Activated CD4-positive, alpha-beta T cell treated with anti-CD3 and anti-CD28 coated beads for 24 hours (primary cell): ENCODE measurements at places on chromosomes 6 and 20.

GRCh38 chr6:94269256-94269655 is 849.9 kb upstream of the EPHA7 start:
- no peak for DNase-seq

DNA sequence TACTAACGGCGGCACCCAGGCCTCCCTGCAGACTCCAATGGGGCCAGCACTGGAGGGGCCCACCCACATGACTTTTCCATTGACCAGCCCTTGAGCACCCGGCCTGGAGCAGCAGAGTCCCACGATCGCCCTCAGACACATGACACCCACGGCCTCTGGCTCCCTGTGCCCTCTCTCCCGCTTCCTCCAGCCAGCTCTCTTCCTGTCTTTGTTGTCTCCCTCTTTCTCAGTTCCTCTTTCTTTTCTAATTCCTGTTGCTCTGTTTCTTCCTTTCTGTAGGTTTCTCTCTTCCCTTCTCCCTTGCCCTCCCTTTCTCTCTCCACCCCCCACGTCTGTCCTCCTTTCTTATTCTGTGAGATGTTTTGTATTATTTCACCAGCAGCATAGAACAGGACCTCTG is 26.1 kb upstream of the FANCE start:
- DNase-seq = no peak

DNA sequence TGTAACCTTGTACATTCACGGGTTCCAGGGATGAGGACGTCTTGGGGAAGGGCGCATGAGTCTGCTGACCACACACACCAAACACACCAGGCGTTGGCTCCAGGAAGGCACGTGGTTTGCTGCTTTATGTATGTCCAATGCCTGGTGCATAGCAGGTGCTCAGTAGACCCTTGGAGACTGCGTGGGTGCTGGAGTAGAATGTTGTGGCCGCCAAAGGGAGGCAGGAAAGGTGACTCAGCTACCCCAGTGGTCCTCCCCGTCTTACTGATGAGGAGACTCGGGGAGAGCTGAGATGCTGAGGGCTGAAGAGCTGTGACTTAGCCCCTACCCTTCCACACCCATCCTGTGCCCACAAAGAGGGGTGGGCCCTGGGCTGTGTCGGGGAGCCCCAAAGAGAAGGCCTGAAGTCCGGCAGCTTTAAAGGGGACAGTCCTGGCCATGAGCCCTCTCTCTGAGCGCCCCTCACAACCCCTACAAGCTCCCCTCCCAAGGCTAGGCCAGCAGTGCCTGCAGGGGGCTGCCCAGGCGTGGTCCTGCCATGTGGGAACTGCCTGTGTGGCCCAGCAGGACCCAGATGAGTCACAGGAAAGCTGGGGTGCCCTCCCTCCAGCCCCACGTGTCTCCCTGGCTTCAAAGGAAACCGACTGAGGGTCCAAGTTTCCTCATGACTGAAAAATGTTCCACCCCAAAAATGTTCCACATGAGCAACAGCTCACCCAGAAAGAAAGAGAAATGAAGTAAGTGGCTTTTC is 28.0 kb upstream of the PTGIS start:
- DNase-seq = peak; percentile 64

DNA sequence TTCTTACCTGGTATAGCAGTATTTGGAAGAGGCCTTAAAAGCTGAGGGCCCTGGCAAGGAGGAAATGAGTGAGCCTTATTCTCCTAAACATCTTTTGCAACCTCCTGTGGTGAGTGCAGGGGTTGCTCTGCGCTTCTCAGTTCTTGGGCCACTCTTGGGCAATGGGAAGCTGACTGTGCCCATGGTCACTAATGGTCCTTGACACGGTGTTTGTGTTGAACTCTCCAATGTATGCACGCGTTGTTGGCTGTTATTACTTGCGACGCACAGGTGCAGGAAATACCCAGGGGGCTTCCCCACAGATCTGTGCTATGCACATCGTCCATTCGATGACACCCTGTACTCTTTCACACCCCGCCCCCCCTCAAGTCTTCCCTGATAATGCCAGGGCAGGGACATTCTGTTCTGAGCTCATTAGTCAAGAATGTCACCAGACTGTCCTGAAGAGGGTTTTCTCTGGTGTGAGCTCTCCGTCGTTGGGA is 79.7 kb downstream of the EDN1 start:
- no peak for DNase-seq

DNA sequence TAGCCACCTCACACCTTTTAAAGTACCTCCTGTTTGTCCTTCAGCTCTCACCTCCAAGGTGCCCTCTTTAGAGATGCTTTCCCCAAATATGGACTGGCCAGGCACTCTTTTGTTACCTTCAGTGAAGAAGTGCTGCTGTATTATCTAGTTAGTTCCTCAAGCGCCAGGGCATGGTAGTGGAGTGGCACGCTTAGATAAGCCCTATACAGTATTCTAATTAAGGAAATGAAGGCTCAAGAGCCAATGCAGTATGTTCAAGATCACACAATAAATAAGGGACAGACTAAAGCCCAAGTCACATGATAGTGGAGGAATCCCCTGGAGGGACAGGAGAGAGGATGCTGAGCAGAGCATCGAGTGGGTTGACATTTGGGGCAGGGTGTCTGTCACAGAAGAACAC is 28.5 kb upstream of the GFOD1 start:
- no peak for DNase-seq

DNA sequence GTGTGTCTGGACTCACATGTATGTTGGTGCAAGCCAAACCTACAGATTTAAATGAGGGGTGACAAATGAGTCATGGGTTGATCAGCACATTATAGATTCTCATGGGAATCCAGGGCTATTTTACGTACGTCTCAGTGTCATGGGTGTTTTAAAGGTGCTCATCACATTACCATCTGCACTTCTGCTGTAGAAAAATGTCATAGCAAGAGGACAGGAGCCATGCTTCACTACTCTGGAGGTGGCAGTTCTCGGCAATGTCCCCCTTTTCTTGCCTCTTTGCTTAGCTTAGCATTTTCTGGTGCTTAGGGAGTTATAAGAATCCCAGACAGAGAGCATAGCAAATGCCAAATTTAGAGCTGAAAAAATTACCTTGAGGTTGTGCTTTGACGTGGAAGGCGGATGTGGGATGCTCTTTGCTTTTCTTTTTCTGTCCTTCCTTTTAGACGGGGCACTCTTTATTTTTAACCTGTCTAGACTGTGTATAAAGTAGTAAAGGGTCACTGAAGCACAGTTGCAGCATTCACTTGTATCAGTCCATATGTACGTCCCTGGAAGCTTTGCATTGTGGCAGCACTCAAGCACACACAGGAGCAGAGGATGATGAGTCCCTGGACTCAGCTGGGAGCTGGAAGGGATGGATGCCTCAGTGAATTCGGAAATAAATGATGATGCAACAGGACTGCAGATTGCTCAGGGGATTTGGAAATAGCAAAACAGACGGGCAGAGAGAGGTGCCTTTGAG is 139.7 kb downstream of the SYNDIG1 start:
- DNase-seq = no peak

GRCh38 chr6:13146442-13146841 is 181.9 kb downstream of the TBC1D7 start:
- no peak for DNase-seq

DNA sequence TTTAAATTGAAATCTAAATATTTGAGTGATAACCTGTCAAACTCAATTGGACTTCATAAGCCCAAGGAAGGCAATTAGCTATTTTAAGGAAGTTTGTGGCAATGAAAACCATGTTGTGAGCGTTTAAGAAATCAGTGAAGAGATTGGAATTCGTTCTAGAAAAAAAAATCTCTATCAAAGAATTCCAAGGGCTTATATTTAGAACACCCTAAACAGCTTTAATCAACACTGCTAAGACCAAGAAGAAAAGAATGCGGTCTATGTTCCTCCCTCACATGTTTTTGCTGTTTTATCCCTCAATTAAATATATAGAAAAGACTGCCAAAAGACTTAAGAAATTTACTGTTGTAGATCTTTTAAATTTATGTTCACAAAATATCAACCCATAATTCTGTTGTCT is 16.6 kb upstream of the ABRACL start:
- no peak for DNase-seq

- no peak for DNase-seq
These were observed 680.4 kb upstream of the IMPG1 start for GRCh38 chr6:76752841-76753240.

GRCh38 chr20:10461495-10461894 is 26.4 kb downstream of the SLX4IP start:
- no peak for DNase-seq

GRCh38 chr6:45423111-45423823 is 45.5 kb upstream of the SUPT3H start:
- DNase-seq = no peak

DNA sequence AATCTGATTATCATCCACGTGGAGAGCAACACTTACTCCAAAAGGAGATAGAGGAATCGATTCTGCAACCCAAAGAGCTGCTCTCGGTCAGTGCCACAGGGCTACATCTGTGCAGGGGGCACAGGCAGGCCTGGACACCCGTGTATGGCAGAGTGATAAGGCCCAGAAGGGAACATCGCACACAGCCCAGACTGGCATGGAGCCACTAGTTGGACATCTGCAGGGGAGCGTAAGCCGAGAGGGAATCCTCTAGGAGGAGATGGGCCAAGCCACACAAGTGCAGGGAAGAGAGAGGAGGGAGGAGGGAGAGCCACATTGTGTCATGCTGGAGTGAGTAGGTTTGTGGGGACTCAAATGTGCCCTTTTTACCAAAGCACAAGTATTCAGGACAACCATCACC is 50.4 kb upstream of the ENTPD6 start:
- DNase-seq = no peak

GRCh38 chr6:45691426-45691825 is 313.7 kb upstream of the SUPT3H start:
- no peak for DNase-seq

GRCh38 chr20:14561741-14562221 is 224.4 kb upstream of the FLRT3 start:
- no peak for DNase-seq

DNA sequence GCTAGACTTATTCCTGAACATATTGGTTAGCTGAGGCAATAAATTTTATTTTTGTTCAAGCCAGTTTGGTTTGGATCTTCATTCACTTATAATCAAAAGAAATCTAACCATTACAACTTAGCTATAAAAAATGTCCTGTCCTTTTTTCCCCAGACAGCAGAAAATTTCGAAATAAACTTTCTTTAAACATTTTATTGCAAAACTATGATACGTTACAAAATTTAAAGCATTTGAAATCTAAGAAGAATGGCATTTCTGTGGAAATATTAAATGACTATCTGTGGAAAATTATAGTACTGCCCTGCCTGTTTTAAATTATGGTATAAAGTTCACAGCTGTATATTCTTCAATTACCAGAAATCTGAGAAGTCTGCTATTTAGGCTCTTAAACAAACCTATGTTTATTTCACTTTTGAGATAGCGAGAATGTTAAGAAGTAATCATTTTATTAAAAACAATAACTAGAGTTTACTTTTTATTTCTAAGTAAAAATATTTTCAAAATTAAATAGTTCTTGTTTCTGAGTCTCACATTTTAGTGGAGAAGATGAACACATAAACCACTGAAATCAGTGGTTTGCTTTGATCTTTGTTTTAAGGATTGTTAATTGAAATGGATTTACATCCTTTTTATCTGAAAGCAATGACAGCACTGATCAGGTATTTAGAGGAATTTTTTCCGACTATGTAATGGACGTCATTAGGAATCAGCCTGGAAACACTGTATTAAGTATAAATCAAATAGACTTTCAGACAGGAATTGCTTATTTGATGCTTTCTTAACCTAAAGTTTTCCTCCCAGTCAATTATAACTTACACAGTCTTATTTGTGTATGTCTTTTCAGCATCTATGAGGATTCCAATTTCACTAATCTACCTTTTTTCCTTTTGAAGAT is 553.7 kb downstream of the COL12A1 start:
- DNase-seq = no peak

- no peak for DNase-seq
These were observed 258.6 kb downstream of the FNDC1 start for GRCh38 chr6:159427771-159428170.

DNA sequence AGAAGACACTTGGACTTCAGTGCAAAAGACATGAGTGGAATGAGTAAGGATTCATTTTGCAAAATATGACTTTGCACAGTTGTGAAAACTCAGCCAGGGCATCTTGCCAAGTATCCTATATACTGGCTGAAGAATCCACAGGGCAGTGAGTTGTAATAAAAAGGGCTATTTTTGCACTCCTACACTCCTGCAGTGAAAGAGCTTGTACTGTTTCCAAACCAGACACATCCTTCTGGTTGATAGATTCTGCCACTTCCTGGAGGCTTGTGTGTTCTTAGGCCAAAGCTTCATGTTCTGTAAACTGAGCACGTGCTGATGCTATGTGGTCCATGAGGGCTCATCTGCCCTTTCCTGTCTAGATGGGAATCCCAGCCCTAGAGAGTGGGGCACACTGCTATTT is 34.9 kb downstream of the GMPR start:
- DNase-seq = no peak

- no peak for DNase-seq
These were observed 93.6 kb downstream of the ARMC2 start for GRCh38 chr6:108941859-108942258.

DNA sequence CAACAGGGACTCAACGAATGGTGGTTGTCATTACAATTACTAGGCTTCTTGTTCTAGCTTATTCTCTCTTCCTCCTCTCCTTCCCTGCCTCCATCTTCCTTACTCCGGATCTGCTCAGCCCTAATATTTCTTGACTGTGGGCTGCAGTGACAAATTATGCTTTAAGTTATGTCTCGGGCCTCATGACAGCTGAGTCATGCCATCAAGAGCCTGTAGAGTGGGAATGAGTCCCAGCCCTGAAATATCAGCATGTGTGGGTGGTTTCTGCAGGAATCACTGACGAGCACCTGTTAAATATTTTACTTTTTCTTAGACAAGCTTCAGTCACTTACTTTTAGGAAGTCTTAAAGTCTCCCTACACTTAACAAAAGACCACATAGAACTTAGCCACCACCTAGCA is 83.1 kb upstream of the CBLN4 start:
- DNase-seq = no peak

DNA sequence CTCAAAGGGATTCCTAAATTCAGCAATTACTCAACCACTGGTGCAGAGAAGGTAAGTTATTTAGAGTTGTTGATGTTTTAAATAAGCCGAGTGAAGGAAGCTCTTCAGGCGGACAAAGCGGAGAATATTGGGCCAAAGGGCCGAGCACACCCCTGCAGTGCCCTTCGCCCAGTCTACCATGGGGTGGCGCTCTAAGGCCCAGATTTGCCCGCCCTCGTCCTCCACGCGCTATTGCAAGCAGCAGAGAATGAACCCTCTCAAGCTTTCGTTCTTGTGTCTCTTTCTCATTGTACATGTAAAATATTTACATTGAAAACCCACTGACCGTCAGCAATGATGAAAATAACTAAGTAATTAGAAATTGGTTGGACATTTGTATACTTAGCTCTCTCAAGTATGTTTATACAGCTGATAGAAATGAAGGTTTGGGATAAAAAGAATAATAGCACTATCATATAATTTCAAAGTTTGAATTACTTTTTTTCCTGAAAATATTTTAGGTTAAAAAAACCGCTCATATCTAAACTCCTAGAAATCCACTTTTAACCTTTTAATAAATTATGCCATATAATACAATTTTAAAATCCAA is 195.0 kb upstream of the CEP162 start:
- no peak for DNase-seq

GRCh38 chr6:73367761-73368355 is 1.8 kb downstream of the OOEP start:
- DNase-seq = no peak
